ENCODE measurements at places on chromosomes 5 and 9.

GRCh38 chr9:92954049-92954861, 6.9 kb downstream of the FGD3 start:
- DNase-seq: no peak

DNA sequence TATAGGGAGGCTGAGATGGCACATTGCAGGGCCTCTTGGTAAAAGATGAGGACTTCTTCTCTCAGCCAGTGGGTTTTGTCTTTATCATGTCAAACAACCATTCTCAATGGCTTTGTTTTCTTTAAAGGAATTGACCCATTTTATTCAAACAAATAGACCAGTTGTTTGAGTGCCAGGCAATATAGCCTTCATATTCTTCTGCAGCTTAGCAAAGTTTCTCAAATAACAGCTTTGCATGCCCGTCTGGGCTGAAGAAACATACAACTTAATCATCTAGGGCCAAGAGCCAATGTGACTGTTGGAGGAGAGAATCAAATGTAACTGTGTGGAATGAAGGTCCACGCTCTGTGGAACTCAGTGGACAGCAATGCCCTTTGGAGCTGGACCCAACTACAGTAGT, 57.4 kb upstream of the ADRA1B start:
- DNase-seq: no peak

GRCh38 chr9:107025260-107026035, 162.5 kb downstream of the ZNF462 start:
- DNase-seq: no peak

DNA sequence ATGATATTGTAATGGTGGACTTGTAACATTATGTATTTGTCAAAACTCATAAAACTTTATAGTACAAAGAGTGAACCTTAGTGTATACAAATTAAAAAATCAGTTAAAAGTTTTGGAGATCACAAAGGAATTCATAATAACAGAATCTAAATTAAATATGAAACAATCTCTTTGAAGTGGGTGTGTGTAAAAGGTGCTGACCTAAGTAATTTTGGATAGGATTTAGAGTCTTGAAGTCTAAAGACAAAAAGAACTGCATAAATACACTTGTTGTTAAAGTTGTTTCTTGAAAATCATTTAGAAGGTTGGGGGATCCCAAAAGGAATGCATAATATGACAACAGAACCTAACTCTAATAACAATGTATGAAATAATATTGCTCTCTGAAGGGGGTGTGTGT, 295.5 kb downstream of the PRR16 start:
- no peak for DNase-seq

Measured in fibroblast of skin of left quadriceps (primary cell).